ENCODE measurements at places on chromosomes 13 and 19.

DNA sequence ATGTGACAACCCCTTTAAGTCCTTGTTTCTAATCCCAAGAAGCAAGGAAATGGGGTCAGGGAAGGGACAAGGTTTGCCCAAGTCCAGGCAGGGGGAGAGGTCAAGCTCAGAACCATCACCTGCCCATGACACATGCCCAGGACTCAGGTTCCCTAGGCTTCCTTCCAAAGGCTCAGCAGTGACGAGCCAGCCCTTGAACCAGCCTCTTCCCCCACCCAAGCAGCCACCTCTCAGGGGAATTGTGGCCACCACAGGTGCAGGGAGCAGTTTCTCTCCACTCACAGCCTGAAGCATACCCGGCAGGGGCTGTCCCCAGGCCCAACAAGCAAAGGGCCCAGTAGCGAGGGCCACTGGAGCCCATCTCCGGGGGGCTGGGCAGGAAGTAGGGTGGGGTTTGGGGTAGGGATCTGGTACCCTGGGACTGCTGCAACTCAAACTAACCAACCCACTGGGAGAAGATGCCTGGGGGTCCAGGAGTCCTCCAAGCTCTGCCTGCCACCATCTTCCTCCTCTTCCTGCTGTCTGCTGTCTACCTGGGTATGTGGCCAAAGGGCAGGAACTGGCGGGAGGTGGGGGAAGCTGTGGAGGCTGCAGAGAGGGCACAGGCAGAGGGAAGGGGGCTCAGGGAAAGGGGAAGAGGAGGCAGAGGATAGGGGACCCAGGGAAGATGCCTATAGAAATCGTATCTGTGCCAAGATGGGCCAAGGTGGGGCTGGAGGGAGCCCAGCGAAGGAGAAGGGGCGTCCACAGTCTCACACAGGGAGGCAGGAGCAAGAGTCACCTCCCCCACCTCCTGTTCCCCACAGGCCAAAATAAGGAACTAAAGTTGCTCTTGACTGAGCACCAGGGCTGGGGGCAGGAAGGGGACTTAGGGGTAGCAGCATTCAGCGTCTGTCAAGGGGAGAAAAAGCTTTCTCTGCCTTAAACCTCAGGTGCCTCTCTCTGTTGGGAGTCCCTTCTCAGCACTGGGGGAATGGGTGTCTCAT is at the start of gene CD79A:
CD79A (plus strand) TSS at position 433 of the 986 bp plus-strand sequence; CDS start at position 459, 26 bp downstream.
- DNase-seq, result no peak

DNA sequence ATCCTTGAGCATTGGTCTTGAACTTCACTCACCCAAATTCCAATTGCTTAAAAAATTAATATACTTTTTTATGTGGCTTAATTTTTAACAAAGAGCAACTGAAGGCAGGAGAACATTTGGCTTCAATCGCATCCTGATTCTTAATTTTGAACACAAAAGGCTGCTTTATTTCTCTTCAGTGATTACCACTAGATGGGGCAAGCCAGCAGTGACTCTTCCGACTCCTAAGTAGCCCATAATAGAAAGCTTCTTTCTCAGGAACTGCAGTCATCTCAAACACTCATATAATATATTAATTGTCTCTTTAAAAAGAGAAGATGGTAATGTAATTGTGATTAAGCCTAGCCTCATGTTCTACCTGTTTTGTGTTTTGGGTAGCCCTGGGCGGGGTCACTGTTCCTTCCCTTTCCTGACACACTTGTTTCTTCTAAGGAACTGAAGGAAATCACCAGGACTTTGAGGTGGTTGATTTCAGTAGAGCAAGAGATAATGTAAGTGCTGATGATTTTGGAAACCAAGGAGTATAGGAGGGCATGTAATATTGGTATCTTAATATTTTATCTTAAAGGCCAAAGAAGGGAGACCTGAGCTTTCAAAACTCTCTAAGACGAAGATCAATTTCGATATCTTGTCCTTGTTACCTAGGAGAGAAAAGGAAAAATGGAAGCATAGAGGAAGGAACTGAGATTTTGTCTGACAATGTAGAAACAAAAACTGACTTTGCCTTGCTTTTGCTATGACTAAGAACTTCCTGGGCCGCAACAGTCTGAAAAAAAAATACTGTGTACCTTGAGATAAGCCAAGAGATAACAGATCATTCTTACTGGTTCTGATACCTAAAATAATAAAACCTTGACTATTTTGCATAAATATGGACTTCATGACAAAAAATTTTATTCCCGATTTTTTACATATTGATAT is 73.1 kb downstream of the TNFSF13B start:
- peak; percentile 70 for DNase-seq

GRCh38 chr19:13906521-13906904 is 512 bp downstream of the CC2D1A start:
- peak; percentile 35 for DNase-seq

DNA sequence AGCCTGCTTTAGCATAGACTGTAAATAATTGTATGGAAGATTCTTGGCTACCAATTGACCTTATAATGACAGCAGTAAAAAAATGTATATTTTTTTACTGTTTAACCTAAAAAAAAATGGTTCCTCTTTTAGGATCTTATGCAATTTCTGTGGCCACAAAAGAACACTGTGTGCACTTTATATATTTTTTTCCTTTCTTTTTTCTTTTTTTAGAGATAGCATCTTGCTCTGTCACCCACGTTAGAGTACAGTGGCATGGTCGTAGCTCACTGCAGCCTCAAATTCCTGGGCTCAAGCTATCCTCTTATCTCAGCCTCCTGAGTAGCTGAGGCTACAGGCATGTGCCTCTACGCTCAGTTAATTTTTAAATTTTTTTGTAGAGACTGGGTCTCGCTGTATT is 6.1 kb downstream of the FLT3 start:
- no peak for DNase-seq

- DNase-seq, result no peak
These were observed 71.1 kb downstream of the ATP11A start for GRCh38 chr13:112760931-112761330.

- DNase-seq, result no peak
These were observed 145.6 kb downstream of the FLT1 start for GRCh38 chr13:28349371-28349770.

GRCh38 chr19:45305421-45305820 is 17.3 kb downstream of the CKM start:
- peak; percentile 39 for DNase-seq

GRCh38 chr19:43525836-43526771 is 897 bp downstream of the ETHE1 start:
- peak; percentile 39 for DNase-seq

- no peak for DNase-seq
These were observed 47.4 kb downstream of the SMAD9 start for GRCh38 chr13:36872621-36873020.

- no peak for DNase-seq
These were observed 2.7 kb downstream of the CLEC11A start for GRCh38 chr19:50725911-50726230.

- DNase-seq, result no peak
These were observed 247.3 kb upstream of the SOX21 start for GRCh38 chr13:94959626-94960025.

DNA sequence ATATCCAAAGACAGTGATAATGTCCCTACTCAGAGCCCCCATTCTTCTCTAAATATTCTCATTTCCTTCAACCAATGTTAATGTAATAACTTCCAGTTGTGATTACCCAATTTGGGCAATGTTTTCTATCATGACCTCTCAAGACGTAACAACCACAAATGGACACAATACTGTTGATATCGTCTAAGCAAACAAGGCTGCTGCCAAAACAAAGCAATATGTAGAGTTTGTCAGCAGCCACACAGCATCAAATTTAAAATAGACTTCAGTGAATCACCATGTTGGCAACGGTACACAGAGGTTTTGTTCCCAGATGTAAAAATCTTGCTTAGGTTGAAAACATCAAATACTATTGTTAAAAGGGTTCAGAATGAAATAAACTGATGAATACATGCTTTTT is 205.1 kb downstream of the DACH1 start:
- no peak for DNase-seq

DNA sequence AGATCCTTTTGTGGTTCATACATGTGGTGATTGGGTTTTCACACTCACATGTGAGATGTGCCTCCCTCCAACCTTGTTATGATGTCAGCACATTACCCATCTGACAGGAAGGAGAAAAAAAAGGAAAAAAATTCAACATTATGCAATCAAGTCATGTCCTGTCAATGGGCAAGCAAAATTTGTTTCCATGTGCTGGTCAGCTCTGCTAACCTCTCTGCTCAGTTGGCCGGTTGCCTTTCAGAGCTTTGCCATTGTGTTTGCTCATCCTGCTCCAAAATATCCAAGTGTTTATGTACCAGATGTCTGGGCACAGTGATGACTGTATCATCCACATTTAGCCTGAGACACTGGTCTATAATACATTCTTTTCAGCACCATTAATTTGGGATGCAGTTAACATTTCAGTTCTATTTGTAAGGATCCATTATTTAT is 27.0 kb upstream of the METTL21C start:
- DNase-seq, result peak; percentile 26

- DNase-seq, result no peak
These were observed 4.0 kb downstream of the TCF3 start for GRCh38 chr19:1648459-1648849.

GRCh38 chr13:59356607-59357006 is 807.1 kb downstream of the DIAPH3 start:
- peak; percentile 89 for DNase-seq

DNA sequence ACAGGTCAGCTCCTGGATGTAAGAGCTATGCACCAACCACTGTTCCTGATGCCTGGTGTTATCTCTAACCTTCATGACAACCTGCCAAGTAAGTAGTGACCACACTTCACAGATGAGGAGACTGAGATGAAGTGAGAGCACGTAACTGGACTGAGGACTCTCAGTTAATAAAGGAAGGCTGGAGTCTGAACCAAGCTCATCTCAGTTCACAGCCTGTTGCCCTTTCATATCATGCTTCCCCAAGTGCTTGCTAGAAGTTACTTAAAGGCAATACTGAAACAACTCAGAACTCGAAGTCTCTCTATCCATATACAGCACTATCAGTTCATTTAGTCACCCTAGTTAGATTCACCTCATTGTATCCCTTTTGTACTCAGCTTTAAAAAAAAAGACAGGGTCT is 119.7 kb downstream of the ABCC4 start:
- DNase-seq, result no peak

DNA sequence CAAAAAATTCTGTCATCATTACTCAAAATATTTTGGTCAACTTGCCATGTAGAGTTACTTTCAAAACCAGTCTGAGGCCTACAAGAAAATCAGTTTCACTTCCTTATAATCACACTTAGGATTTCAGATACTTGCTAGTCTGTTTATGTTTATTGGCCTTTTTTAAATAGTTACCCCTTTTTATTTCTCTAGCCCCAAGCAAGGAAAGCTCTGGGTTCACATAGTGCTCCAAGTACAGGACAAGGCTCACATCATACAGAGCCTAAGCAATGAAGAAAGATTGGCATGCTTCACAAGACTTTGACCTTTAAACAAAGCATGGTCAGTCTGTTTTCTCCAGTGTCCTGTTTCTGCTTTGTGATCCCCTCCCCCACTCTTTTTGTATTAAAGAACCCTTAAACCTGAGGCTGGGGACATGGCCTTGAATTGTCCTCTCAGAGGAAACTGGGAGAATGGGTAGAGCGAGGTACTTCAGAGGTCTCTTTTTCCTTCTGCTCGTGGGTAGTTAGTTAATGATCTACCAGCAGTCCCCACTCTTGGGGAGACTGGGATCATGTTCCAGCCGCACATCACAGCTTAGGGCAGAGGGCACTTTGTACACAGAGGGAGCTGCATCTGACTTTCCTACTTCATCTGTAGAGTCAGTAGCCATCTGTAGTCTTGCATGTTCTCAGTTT is 30.7 kb downstream of the CEACAM1 start:
- DNase-seq, result no peak

- no peak for DNase-seq
These were observed 780 bp downstream of the FCER2 start for GRCh38 chr19:7701049-7701653.

- no peak for DNase-seq
These were observed 5.0 kb upstream of the TINCR start for GRCh38 chr19:5572556-5573286.

DNA sequence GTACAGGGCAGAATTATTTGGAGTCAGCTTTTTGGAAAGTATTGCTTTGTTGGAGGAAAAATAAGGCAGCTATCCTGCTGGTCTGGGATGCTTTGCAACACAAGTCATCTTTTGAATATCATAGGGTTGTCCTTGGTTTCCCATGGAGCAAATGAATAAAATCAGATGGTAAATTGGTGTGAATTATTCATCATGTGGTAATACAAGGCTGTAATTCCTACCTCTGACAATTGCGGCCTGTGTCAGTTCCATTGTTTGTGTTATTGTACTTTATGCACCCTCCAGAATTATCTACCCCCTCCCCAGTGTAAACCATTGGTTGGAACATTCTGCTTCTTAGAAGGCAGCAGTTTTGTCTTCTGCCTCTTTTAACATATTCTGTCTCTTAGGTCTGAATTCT is 46.2 kb downstream of the RNASEH2B start:
- DNase-seq, result no peak

DNA sequence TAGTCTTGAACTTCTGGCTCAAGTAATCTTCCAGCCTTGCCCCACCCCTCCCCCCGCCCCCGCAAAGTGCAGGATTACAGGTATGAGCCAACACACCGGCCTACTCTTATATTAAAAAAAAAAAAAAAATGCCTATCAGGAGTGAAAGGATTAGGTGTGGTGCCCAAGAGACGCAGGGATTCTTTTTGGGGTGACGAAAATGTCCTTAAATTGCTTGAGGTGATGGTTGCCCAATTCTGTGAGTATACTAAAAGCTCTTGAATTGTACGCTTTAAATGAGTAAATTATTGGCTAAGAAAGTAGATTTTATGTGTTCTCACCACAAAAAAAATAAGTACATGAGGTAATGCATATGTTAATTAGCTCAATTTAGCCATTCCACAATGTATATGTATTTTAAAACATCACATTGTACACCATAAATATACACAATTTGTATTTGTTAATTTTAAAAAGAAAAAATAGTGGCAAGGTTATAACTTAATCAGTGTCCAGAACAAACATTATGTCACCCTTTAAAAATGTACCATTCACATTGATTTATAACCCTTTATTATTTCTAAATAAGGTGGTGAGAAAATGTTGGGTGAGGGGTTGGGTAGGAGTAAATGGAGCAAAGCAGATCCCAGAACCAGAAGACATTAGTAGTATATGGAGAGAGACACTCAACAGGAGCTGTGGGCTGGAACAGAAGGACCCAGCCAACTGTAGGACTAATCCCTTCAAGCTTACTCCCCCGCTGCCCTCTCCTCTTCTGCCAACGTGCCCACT is 3.9 kb downstream of the IGSF23 start:
- no peak for DNase-seq

DNA sequence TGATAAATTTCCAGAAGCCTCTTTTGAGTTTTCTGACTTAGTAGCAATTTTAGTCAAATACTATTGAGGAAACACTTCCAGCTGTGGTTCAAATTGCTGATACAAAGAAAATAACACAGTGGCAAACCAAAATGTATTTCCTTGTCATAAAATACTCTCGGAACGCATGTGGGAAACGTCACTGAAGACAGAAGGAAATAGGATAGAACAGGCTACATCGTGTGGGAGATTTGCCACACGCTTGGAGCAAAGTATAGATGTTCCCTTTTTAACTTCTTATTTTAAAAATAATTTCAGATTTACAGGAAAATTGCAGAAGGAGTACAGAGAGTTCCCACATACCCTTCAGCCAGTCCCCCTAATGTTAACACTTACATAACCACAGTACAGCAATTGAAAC is 88.8 kb downstream of the ING1 start:
- peak; percentile 76 for DNase-seq
